ENCODE measurements at places on chromosomes 6 and 20. TPM values are rescaled to one million over a fixed set of nuclear protein-coding genes. Genes with fewer than 3 reads are reported as not detected.

Gene TPX2
- total RNA-seq: 107 TPM

Gene TMEM74B
- total RNA-seq: 0.79 TPM

Gene PAX1
- not detected for total RNA-seq

Gene ULBP3
- 1.8 TPM for total RNA-seq

Gene SLC35A1
- total RNA-seq: 17.1 TPM
